ENCODE measurements at places on chromosomes 3 and 15.

GRCh38 chr3:44330444-44330843, 8.1 kb upstream of the TCAIM start:
- H3K27ac ChIP-seq, result no peak overlapping the region
- H3K4me1 ChIP-seq, result no peaks in the 10 kb centered on the region
- H3K4me3 ChIP-seq, result no peak overlapping the region
- no peaks in the 10 kb centered on the region for H3K36me3 ChIP-seq
- no peak for DNase-seq

DNA sequence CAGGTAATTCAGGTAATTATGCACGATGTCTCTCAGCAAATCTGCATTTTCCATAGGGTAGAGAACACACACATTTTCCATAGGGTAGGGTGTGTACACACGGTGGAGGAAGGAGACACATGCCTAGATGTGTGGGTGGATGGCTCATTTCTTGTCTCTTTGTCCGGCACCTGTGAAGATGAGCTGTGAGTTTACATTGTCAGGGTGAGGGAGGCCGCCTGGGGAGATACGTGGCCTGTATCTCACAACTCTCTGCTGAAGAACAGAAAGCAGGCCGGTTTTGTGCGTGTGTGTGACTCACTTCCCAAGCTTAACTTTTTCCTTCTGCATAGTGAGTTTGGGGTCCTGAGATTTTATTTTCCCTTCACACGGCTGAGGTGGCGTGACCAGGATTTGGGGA, 60.3 kb downstream of the SLC6A6 start:
- H3K27ac ChIP-seq, result no peak overlapping the region
- no peak for DNase-seq
- peaks cover 6% of the 10 kb centered on the region for H3K4me1 ChIP-seq
- H3K36me3 ChIP-seq, result peaks cover 16% of the 10 kb centered on the region
- no peak overlapping the region for H3K4me3 ChIP-seq

GRCh38 chr3:124442463-124442862, 287.8 kb upstream of the UMPS start:
- no peaks in the 10 kb centered on the region for H3K27me3 ChIP-seq
- H3K27ac ChIP-seq, result no peak overlapping the region
- no peak for DNase-seq
- no peak overlapping the region for H3K4me3 ChIP-seq

DNA sequence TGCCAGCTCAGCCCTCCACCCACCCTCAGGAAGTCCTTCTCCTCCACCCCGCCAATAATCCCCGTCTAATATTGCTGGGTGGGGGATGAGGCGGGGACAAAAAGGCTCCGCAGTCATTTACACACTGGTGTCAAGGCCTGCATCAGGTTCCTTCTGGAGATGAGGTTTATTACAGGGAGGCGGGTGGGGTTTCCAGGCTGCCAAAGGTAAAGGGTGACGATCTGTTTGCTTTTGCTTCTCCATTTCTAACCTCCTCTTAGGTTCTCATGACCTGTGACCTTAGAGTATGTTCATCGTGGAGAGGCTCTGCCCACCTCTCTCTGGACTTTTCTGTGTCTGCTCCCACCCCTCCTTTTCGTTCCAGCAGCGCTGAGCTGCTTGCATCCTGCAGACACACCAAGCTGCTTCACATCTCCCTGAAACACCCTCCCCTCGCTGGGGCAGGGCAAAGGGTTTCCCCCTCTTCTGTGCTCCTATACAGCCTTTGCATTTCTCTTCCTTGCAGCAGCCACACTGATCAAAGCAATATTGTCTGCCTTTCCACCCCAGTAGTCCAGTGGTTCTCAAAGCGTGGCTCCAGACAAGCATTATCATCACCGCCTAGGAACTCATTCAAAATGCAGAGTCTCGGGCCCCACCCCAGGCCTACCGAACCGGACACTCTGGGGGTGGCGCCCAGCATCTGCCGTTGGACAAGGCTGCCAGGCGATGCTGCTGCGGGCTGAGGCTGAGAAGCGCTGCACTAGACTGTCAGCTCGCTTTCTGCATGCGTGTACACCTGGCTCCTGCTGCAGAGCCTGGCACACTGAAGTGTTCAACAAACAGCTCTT, 26.6 kb downstream of the CA12 start:
- H3K4me1 ChIP-seq, result no peaks in the 10 kb centered on the region
- no peak overlapping the region for H3K27ac ChIP-seq
- no peaks in the 10 kb centered on the region for H3K27me3 ChIP-seq
- no peak for DNase-seq
- no peak overlapping the region for H3K4me3 ChIP-seq

GRCh38 chr3:171815973-171816595, 5.8 kb upstream of the PLD1 start:
- H3K4me3 ChIP-seq, result no peak overlapping the region
- DNase-seq, result no peak
- no peaks in the 10 kb centered on the region for H3K36me3 ChIP-seq
- H3K27me3 ChIP-seq, result no peaks in the 10 kb centered on the region
- H3K4me1 ChIP-seq, result peaks cover 13% of the 10 kb centered on the region

DNA sequence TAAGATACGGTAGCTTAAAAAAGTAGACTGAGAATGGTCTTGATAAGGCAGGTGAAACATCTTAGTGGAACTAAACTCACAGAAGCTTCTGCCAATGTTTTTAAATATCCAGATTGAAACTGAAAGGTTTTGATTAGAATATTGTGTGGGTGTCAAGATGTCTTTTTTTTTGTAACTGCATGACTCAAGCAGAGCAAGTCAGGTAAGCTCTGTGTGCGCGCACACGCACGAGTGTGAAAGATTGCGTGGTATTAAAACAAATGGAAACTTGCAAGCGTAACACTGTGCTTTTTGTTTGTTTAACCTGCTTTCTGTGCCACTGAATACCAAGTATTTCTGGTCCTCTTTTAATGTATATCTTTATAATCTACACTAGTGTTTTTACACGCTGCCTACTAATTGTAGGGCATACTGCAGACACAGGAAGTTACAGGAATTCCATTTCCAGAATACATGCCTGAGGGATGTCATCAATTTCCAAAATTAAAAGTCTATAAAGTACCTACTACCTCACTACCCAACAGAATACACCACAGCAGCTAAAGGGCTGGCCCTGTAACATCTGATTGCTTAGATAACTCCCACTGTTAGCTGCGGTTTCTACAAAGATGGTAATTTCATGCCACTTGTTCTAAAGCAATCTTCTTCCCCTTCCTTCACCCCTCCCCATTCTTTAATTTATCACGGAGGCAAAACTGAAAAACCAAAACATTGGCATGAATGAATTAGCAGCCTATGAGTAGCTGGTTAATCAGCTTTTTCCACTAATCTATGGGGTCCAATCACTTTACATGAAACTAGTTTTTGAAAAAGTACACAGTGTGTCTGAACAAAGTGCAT, 472.8 kb downstream of the SHQ1 start:
- no peaks in the 10 kb centered on the region for H3K36me3 ChIP-seq
- no peak overlapping the region for H3K27ac ChIP-seq
- DNase-seq, result no peak
- H3K4me3 ChIP-seq, result no peak overlapping the region

GRCh38 chr3:55579496-55579895, 92.4 kb upstream of the WNT5A start:
- peaks cover 7% of the 10 kb centered on the region for H3K4me1 ChIP-seq
- no peak overlapping the region for H3K4me3 ChIP-seq
- no peak for DNase-seq
- H3K27me3 ChIP-seq, result no peaks in the 10 kb centered on the region
- H3K36me3 ChIP-seq, result no peaks in the 10 kb centered on the region

- no peak overlapping the region for H3K4me3 ChIP-seq
- no peaks in the 10 kb centered on the region for H3K36me3 ChIP-seq
- H3K4me1 ChIP-seq, result no peaks in the 10 kb centered on the region
- no peak for DNase-seq
- H3K27ac ChIP-seq, result no peak overlapping the region
These were observed 38.0 kb downstream of the RFT1 start for GRCh38 chr3:53092216-53092615.

- H3K36me3 ChIP-seq, result no peaks in the 10 kb centered on the region
- no peak overlapping the region for H3K4me3 ChIP-seq
- no peaks in the 10 kb centered on the region for H3K27me3 ChIP-seq
- no peaks in the 10 kb centered on the region for H3K4me1 ChIP-seq
- H3K27ac ChIP-seq, result no peak overlapping the region
- DNase-seq, result no peak
These were observed 317.3 kb downstream of the ZBTB20 start for GRCh38 chr3:114829783-114830182.

DNA sequence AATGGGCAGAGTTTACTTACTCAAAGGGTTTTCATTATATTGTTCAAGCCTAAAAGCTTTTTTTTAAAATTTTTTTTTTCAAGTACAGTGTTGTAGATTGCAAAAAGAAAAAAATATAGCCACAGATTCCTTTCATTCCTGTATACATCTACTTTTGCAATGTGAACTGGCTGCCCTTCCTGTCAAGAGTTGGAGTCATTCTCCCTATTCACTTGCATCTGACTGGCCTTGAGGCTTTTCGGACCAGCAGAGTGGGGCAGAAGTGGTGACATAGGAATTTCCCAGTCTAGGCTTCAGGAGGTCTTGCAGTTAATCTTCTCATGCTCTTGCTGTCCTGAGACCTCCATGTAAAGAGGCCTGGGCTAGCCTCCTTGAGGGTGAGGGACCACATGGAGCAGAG, 218.3 kb upstream of the CFAP20DC start:
- no peaks in the 10 kb centered on the region for H3K27me3 ChIP-seq
- no peak overlapping the region for H3K4me3 ChIP-seq
- no peak overlapping the region for H3K27ac ChIP-seq
- no peaks in the 10 kb centered on the region for H3K4me1 ChIP-seq

- H3K4me3 ChIP-seq, result no peak overlapping the region
- no peak overlapping the region for H3K27ac ChIP-seq
- no peaks in the 10 kb centered on the region for H3K27me3 ChIP-seq
- H3K36me3 ChIP-seq, result peaks cover 32% of the 10 kb centered on the region
These were observed 104.3 kb downstream of the GHSR start for GRCh38 chr3:172343979-172344378.
